ENCODE measurements at places on chromosomes 7 and 10.

- DNase-seq, result no peak
These were observed 33.6 kb downstream of the WASL start for GRCh38 chr7:123715198-123715597.

- no peak for DNase-seq
These were observed 659.8 kb upstream of the FOXK1 start for GRCh38 chr7:4022265-4022664.

GRCh38 chr10:119667562-119668328 is 16.6 kb downstream of the BAG3 start:
- DNase-seq, result peak; percentile 35

GRCh38 chr7:87784424-87784823 is 91.7 kb downstream of the SLC25A40 start:
- no peak for DNase-seq

DNA sequence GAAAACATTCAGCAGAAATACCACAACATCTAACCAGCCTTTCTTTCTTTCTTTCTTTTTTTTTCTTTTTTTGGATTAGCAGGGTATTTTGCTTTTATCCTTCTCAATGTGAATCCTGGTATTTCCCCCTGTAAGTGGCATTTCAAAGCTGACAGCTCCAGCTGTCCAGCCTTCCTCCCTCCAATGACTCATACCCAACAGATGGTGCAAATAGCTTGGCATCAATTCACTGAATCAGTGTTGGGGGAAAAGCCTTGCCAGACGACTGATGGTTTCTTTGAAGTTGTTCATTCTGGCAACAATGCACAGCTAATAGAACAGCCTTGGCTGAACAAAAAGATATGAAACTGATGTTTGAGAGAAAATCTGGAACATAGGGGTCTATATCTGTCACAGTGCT is 316.8 kb upstream of the STEAP1 start:
- DNase-seq, result no peak

DNA sequence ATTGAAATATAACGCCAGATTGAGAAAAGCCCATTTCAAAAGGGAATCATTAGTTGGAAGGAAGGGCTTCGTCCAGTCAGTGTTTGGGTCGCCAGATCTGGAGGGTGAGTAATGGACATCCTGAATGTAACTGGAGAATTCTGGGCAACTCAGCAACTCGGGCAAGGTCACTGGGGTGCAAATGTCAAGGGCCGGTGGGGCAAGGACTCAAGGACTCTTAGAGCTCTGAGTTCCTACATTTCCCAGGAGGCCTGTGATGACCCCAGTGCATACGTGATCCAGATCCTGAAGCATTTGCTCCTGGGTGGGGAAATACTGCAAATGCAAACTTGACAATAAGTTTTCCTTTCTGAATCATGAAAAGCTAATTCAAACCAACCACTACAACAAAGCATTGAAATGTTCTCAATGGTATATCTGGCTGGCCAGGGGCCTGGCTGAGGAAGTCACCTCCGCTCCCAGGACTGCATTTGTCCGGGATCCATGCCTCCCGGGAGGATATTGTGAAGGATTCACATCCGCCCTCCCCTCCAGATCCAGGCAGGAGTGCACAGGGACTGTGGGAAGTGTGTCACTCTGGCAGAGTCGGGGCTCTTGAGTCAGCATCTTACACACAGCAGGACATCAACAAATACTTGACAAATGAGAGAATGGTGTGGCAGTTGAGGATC is 164.0 kb downstream of the FANK1 start:
- DNase-seq, result no peak

DNA sequence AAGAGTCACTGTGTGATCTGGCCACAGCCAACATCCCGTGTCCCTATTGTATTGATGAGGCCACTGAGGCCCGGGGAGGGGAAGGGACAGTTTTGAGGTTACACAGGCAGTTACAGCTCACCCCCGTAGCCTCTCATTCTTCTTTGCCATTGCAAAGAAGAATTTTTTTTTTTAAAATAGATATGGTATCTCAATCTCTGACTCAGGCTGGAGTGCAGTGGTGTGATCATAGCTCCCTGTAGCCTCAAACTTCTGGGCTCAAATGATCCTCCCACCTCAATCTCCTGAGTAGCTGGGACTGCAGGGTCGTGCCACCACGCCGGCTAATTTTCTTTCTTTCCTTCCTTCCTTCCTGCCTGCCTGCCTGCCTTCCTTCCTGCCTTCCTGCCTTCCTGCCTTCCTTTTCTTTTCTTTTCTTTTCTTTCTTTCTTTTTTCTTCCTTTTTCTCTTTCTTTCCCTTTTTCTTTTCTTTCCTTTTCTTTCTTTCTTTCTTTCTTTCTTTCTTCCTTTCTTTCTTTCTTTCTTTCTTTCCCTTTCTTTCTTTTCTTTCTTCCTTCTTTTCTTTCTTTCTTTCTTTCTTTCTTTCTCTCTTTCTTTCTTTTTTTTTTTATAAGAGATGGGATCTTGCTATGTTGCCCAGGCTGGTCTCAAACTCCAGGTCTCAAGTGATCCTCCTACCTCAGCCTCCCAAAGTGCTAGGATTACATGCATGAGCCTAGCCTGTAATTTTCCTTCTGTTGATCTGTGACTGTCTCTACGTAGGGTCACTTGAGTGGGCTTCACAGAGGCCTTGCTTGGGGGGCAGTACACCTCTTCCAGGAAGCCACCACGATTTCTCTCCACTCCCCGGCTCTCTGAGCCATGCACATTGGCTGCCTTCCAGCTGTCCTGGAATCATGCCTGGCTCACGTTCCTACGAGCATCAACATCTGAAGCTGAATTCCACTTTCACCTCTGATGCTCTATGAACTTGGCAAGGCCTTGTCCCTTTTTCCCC is 31.3 kb downstream of the TMEM270 start:
- peak; percentile 68 for DNase-seq

GRCh38 chr7:76236224-76236623 is 34.5 kb downstream of the SRRM3 start:
- no peak for DNase-seq

GRCh38 chr7:36215457-36215765 is 62.4 kb downstream of the EEPD1 start:
- no peak for DNase-seq

DNA sequence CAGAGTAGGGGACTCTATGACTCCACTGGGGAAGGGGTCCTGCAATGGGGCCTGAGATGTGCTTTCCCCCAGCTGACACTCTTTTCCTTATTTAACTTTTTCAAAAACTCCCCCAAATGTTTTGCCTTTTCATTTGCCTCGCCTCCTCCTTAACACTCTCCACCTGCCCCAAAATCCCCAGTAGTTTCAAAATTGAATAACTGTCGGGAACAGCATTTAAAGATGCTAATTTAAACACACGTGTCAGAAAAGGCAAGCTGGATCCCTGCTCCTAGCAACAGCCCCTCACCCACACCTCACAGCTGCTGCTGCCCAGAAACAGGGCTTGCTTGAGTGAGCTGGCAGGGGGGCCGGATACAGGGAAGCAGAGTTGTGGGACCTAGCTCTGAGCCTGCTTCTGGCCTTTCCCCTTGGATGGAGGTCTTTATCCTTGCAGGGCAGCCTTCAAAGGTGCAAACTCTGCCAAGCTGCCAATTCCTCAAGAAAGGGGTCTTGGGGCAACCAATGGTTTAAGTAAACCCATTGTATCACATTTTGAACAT is 115.3 kb downstream of the KCNMA1 start:
- DNase-seq, result no peak

GRCh38 chr10:71536332-71536731 is 139.6 kb downstream of the CDH23 start:
- no peak for DNase-seq

DNA sequence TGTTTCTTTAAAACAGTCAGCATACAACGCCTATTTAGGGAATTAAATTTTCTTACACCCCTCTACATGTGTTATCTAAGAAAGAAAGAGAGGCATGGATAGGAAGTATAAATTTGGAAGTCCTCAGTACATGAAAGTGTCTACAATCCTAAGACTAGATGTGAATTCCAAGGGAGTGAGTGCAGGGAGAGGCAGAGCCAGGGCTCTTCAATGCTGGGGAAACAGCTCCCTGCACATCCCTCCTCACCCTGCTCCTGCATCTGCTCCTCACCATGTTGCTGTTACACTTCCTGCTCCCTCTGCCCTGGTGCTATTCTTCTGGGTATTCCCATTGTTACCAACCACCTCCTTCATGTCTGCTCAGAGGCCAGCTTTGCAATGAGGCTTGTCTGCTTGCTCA is 229.1 kb upstream of the AKR1E2 start:
- no peak for DNase-seq

DNA sequence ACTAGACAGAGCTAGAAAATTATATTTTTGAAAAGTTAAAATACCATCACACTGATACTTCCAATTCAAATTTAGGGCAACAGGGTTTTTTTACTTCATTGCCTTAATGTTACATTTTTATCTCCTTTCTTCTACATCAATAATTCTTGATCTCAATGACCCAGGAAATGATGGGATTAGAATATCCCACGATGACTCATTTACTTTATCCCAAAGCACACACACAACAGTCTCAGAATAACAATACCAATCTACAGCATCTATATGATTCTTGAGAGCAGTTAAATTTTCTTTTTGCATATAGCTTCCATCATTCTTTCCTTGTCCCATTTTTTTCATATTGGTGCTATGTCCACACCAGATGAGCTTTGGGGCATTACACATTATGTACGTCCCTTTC is 98.4 kb upstream of the EEPD1 start:
- DNase-seq, result no peak

DNA sequence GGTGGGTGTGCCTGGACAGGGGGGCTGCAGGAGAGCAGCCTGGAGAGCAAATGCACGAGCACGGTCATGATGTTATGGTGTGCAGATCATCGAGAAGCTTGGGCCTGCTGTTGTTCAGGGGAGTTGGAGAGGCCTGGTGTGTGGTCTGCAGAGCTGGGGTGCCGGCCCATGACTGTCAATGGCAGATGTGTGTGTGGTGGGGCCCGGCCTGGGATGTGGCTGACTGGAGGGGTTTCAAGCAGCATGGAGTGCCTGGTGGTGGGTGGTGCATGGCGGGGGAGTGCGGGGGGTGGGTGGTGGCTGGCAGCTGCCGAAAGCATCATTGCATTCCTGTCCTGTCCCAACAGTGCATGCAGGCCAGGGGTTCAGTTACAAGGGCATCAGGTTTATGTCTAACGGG is 122.6 kb downstream of the DOCK1 start:
- no peak for DNase-seq

GRCh38 chr10:124538706-124539105 is 77.1 kb downstream of the LHPP start:
- no peak for DNase-seq

DNA sequence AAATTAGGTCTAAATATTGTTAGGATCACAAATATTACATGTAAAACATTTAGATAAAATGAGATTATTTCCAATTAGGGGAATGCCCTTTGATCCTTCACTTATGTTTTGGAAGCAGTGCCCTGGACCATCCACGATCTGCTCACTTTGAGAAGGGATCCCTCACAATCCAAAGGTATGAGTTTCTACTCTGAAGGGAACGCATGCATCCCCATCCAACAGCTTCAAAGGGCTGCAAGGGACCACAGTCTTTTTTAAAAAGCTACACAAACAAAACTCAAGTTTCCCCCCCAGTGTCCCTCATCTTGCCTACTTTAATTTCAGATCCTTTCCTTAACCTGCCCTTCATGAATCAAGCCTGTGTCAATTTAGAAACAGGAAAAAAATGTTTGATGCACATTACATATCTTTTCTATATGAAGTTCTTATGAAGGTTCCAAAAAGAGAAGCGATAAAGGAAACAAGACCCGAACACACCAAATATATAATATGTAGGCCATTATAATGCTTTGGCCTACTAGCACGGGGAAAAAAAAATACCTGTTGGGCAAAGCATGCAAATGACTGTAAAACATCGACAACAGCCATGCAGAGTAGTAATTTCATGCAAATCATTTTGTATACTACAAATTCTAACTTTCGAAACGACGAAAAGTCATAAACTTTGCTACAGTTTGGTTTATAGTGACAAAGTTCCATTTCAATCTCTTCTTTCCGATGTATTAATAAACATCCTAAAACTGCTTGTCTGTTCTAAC is 2.0 kb downstream of the EIF3A start:
- DNase-seq, result no peak

DNA sequence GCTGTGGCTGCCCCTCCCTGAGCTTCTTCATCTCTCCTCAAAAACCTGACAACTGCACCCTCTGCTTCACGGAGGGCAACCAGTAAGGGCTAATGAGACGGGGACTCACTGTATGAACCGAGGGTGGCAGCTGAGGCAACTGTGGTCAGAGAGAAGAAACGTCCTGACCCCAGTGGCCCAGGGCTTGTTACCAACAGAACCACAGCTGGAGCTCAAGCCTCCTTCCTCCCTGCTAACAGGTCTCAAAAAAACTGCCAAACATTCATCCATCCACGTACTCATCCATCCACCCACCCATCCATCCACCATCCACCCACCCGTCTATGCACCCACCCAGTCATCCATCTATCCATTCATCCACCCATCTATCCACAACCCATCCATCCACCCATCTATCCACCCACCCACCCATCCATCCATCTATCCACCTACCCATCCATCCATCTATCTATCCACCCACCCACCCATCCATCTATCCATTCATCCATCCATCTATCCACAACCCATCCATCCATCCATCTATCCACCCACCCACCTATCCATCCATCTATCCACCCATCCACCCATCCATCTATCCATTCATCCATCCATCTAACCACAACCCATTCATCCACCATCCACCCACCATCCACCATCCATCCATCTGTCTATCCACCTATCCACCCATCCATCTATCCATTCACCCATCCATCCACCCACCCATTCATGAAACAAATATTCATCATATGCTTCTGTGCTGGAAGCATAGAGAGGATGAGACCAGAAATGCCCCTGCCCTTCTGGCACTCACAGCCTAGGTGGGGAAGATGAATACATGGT is 111.7 kb downstream of the PDGFA start:
- DNase-seq, result no peak

DNA sequence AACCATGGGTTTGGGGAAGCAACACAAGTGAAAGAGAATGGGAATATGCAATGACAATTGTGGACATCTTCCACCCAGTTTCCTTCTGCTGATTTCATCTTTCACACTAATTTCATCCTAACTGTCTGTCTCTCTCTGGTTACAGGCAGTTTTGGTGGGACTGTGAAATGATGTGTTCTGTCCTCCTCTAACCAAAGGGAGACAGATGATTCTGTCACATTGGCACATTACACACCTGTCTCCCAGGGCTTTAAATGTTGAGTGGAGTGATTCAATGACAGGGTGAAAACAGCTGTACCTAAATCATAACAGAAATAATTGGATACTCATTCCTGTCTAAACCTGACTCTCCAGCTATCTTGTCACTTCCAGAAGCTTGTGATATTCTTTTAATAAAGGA is 60.0 kb downstream of the DGKB start:
- DNase-seq, result no peak

GRCh38 chr10:125103924-125104323 is 56.4 kb downstream of the CTBP2 start:
- no peak for DNase-seq

Measured in hematopoietic multipotent progenitor cell treated with erythropoietin and hydrocortisone succinate and interleukin-3 and kit ligand, for 8 days (in vitro differentiated cells).